ENCODE measurements at places on chromosomes 5 and 9. TPM values are rescaled to one million over a fixed set of nuclear protein-coding genes. Genes with fewer than 3 reads are reported as not detected.

The SELENOP gene
- 79.4 TPM for total RNA-seq

The UAP1L1 gene
- total RNA-seq, result 27.2 TPM

The C7 gene
- under 0.01 TPM for total RNA-seq

The CSF1R gene
- total RNA-seq, result not detected

The SH3RF2 gene
- total RNA-seq, result 0.17 TPM

The ARSB gene
- total RNA-seq, result 17.9 TPM

The IFNK gene
- not detected for total RNA-seq

The LCN9 gene
- total RNA-seq, result not detected

The TAF11L10 gene
- not detected for total RNA-seq

The ANKRD20A1 gene
- total RNA-seq, result 1.7 TPM

The ZFP37 gene
- 2.0 TPM for total RNA-seq

The LCN15 gene
- total RNA-seq, result 0.05 TPM

The ZNF618 gene
- total RNA-seq, result 19.5 TPM

The CCDC183 gene
- 0.37 TPM for total RNA-seq

The PCDHB11 gene
- 0.19 TPM for total RNA-seq

The PRRX2 gene
- total RNA-seq, result 1.2 TPM

The FOXD4 gene
- total RNA-seq, result 0.17 TPM

The GFRA3 gene
- not detected for total RNA-seq

The HSD17B3 gene
- not detected for total RNA-seq

The OCLN gene
- total RNA-seq, result 4.4 TPM

The SOHLH1 gene
- 0.05 TPM for total RNA-seq

The CD74 gene
- 4.8 TPM for total RNA-seq
